NCI-H2029 (cell line): ENCODE measurements at places on chromosomes 2 and 18.
A peak's percentile ranks its signal among the peaks of the same experiment; 100 is the strongest.

GRCh38 chr2:182593394-182593975 lies 122.6 kb upstream of the DNAJC10 start:
- DNase-seq = no peak

GRCh38 chr2:17800693-17801458 lies 15.4 kb upstream of the MSGN1 start:
- DNase-seq = no peak

- no peak for DNase-seq
Observed at GRCh38 chr2:27118525-27119329, at the start of gene CGREF1. CGREF1 (minus strand) TSS chr2:27119128; CDS start chr2:27104366, 14,762 bp downstream.

DNA sequence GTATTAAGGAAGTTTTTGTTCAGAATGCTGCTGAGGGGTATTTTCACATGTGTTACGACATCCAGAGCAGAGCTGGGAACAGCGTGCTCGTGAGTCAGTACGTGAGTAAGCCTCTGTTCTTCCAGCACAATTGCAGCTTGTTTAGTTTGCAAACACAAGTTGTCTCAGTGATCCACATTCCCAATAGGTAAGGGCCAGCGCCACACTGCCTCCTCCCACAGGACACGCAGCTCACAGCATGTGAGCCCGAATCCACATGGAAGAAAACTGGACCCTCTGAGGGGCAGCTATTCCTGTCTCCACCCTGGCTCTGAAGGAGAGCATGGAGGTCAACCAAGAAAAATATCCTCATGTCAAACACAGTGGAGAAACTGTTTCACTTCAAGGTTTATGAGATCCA lies 173.9 kb upstream of the PID1 start:
- no peak for DNase-seq

- DNase-seq = no peak
Observed at GRCh38 chr2:231780123-231780908, 766 bp downstream of the PDE6D start.

- no peak for DNase-seq
Observed at GRCh38 chr2:45782986-45783385, 131.5 kb downstream of the PRKCE start.

DNA sequence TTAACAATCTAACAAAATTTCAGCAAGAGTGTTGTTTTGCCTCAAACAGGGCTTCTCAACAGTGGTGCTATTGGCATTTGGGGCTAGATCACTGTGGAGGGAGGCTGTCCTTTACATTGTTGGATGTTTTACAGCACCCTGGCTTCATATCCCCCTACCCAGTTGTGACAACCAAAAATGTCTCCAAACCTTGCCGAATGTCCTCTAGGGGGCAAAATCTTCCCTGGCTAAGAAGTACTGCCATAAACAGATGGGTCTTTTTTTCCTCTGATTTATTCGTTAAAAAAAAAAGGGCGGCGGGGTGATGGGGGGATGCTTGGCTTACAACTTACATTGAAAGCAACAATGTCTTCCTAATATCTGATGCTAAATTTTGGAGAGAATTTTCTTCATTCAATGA lies 207.6 kb upstream of the CCDC150 start:
- no peak for DNase-seq

- no peak for DNase-seq
Observed at GRCh38 chr2:144826105-144826504, 306.2 kb upstream of the ZEB2 start.

DNA sequence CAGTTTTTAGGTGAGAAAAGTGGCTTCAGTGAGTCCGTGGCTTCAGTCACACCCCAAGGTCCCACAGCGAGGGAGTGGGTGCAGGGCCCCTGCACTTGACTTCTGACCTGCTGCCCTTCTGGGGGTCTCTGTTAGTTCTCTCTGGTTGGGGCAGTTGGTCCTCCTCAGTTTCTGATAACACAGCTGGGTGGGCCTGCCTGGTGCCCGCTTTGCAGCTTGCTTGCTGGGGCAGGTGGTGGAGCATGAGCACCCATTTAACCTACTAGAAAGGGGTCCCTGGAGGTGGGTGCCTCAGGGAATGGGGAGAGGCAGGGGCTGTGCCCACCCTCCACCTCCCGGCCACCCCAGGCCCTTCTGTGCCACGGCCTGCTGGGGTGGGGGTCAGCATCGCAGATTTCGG lies 83.2 kb downstream of the ASB1 start:
- no peak for DNase-seq

- no peak for DNase-seq
Observed at GRCh38 chr2:184322615-184323014, 275.7 kb upstream of the ZNF804A start.

DNA sequence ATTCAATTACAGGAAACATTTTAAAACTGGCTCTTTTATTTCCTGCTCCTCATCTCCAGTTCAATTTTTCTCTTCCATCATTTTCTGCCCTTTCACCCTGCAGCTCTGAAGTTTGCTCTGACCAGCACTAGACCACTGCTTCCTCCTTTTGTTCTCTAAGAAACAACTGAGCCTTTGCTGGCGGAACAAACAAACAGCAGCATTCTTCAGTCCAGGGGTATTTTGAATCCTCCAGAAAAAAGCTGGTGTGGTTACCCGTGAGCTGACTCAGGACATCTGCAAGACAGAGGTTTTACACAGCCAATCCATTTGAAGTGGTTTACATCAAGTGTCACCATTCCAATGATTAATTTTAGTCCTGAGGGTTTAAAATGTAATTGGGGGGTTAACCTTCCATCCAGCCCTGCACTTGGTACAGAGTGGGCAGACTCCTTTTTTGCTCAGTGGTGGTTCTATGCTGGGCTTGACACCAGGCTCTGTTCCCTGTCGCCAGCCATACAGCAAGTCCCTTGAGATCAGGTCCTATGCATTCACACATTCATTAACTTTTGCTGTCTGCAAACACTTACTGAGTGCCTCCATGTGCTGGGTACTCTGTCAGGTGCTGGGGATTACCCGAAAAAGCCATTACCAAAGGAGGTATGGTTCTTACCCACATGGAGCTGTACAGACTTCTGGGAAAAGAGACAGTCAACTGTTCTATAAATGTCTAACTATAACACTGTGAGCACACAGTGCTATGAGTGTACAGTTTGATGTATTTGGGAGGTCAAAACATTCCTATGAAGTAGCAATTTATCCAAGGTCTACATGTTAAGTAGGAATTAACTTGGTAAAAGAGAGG lies 909.4 kb upstream of the GYPC start:
- DNase-seq = no peak

- DNase-seq = no peak
Observed at GRCh38 chr2:240454106-240454901, 18.8 kb downstream of the GPC1 start.

- no peak for DNase-seq
Observed at GRCh38 chr18:37527395-37527794, 38.2 kb downstream of the CELF4 start.

GRCh38 chr2:187854801-187855200 lies 300.6 kb upstream of the TFPI start:
- DNase-seq = no peak

GRCh38 chr2:152222975-152223637 lies 47.5 kb upstream of the STAM2 start:
- DNase-seq = peak; percentile 36

GRCh38 chr2:218713922-218714321 lies 3.3 kb downstream of the TTLL4 start:
- no peak for DNase-seq
